ENCODE measurements at places on chromosomes 3 and 15. TPM values are rescaled to one million over a fixed set of nuclear protein-coding genes. Genes with fewer than 3 reads are reported as not detected.

The NANOGP8 gene
- 0.20 TPM for total RNA-seq

The USP50 gene
- total RNA-seq, result not detected

The SLITRK3 gene
- not detected for total RNA-seq

The KY gene
- total RNA-seq, result not detected

The UBL7 gene
- 64.2 TPM for total RNA-seq

The CSPG4 gene
- total RNA-seq, result under 0.01 TPM

The CATSPER2 gene
- 0.33 TPM for total RNA-seq

The CHRFAM7A gene
- total RNA-seq, result not detected

The TGM5 gene
- not detected for total RNA-seq

The NEDD4 gene
- total RNA-seq, result 45.3 TPM

The TMEM39A gene
- 22.3 TPM for total RNA-seq

The PLIN1 gene
- not detected for total RNA-seq

The COLQ gene
- 0.93 TPM for total RNA-seq

The CHRNA7 gene
- 0.73 TPM for total RNA-seq

The ALAS1 gene
- 61.3 TPM for total RNA-seq

The EXD1 gene
- not detected for total RNA-seq

The ECE2 gene
- total RNA-seq, result not detected

The ECT2 gene
- 51.4 TPM for total RNA-seq

The UTS2B gene
- total RNA-seq, result 0.53 TPM

The SPRED1 gene
- 7.4 TPM for total RNA-seq

The GCNT3 gene
- total RNA-seq, result not detected

The TTC21A gene
- total RNA-seq, result 2.2 TPM

The ZBTB47 gene
- total RNA-seq, result 11.6 TPM

The GPR149 gene
- total RNA-seq, result not detected

The CCR5 gene
- total RNA-seq, result not detected

The TMEM108 gene
- total RNA-seq, result 0.67 TPM

The EDC3 gene
- total RNA-seq, result 15.8 TPM

The ZNF774 gene
- total RNA-seq, result 0.87 TPM
